ENCODE measurements at places on chromosomes 2 and 18.

DNA sequence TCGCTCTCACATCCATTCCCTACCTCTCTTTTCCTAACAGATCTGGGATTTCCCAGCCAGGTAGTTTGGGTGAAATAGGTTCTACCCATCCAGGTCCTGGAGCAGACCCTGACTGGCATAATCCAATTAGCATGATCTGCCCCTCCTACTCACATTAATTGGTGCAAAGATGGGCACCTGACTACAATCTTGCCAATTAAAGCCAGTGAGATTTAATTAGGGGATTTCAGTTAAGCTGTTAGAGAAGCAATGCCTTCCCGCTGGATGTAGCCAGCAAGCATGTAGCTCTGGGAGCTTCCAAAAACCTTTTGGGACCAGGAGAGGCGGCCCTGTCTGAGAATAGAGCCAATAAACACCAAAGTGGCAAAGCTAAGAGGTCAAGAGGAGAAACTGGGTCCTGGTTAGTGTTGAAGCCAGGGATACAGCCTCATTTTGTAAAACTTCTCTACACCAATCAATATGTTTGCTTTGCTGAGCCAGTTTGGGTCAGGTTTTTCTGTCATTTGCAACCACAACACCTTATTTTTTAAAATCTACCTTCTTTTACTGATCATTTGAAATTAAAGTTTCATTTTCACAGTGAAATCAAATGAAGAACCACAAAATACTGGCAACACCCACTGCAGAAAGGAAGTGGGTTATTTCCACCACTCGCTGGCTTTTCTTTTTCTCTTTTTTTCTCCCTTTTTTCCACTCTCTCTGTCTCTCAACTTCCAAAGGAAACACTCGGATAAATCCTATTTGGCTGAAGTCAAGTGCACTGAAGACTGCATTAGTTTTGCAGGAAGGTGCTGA is 3.2 kb upstream of the TTC39C start:
- DNase-seq, result no peak

- no peak for DNase-seq
Measured at GRCh38 chr2:168005586-168005985, 241.8 kb downstream of the STK39 start.

DNA sequence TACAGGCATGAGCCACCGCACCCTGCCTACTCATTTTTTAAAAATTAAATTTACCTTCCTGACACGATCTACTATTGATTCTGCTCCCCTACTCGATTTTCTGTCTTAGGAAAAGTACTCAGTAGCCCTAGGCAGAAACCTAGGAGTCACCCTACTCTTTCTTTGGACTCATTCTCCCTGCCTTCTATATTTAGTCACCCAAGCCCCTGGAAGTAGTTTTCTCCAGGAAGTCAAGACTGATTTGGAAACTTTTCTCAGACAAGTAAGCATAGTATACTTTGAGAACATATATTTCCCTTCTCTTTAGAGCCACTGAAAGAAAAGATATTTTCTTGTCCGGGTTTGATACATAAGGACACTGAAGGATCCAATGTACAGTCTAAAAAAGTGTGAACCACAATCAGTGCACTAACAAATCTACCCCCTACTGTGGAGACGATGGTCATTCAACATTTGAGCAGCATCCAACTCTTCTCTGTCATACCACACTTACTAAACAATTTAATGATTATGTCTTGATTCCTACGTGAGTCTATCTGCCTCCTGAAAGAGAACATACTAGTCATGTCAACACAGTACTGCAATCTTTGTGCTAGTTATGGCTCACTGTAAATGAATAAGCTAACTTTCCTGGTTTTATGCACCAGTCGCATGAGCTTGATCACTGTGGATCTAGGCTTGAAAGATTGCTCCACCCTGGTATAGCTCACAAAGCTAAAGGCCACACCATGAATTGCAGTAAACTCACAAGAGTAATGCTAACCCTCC is 19.8 kb downstream of the YWHAQ start:
- DNase-seq, result no peak

- no peak for DNase-seq
Measured at GRCh38 chr2:151357359-151357758, at the start of gene TNFAIP6. TNFAIP6 (plus strand) TSS chr2:151357592; CDS start chr2:151357667, 75 bp downstream.

DNA sequence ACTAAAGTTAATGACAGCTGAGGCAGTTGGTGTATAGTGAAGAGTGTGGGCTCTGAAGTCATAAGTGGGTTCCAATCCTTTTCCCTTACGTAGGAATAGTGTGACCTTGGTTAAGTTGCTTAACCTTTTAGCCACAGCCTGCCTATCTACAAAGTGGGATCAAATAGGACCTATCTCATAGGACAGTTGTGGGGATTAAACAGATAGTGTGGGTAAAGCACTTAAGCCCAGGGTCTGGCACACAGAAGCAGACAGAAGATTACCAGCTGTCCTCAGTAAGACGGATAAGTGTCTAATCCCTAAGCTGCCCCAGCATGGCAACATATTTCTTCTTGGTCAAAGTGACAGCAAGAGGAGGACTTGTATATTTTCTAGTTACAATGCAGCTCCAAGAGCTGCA is 28.2 kb downstream of the UBE2F start:
- no peak for DNase-seq

- no peak for DNase-seq
Measured at GRCh38 chr2:86375623-86376022, 38.2 kb upstream of the REEP1 start.

DNA sequence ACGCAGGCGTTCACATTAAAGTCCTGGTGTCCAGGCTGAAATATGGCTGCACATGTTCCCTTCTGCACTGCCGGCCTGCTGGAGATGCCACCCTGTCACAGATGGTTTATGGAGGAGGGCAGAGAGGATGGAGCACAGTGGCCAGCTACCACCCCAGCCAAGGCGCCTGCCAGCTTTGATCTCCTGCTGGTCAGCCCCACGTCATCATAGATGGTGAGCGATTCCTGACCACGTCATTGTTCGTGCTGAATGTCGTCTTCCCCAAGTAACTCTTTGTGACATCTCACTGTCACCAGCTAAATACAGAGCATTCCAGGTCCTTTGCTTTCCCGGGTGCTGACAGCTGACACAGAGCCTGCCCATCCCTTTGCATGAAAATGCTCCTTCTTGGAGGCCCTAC is 248.3 kb downstream of the TTC32 start:
- no peak for DNase-seq

GRCh38 chr2:177545981-177546585 is 153.5 kb downstream of the AGPS start:
- DNase-seq, result no peak

GRCh38 chr2:12587729-12588522 is 128.8 kb upstream of the TRIB2 start:
- peak; percentile 62 for DNase-seq

DNA sequence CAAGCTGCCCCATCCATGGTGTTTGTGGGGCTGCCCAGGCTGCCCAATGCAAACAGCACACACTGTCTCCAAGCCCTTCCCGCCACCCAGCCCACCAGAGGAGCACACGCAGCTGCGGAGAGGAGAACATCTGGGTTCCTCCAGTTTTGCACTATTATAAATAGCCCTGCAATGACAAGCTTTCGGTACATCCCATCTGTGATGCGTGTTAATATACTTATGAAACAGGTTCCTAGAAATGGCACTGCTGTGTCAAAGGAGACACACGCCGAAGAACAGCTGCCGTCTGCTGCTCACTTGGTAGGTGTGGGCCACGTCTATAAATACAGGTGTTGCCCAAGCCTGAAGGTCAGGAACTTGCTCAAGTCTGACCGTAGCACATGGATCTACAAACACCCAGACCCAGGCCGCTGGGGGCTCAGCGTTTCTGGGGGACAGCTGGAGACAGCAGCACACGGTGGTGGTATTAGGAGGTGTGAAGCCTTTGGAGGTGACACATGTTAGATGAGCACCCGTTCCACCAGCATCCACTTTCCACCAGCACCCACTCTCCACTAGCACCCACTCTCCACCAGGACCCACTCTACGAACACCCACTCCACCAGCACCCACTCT is 34.3 kb downstream of the PXDN start:
- no peak for DNase-seq

- DNase-seq, result no peak
Measured at GRCh38 chr2:141848191-141848590, 282.6 kb downstream of the LRP1B start.

GRCh38 chr2:112680666-112681101 is 34.9 kb downstream of the SLC20A1 start:
- DNase-seq, result no peak

DNA sequence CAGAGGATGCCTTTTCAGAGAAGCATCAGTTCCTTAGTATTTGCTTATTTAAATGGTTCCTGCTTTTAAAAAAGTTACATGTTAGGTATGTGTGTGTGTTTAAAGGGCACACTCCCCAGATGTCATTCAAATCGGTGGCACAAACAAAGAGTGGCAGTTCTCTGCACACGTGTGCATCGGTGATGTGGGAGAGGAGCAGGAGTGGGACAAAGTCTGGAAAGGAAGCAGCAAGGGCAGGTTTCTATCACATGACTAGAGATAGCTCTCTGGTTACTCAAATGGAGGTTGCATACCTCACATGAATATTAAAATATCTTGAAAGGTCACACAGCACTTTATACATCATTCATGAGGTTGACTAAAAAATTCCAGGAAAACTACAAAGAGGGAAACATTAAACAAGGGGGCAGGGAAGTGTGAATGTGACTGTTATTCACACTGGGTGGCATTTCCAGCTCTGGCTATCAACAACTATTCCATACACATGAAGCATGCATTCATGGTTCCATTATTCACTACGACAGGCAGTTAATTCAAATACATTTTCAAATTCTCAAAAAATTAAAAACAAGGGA is 64.7 kb downstream of the SEPTIN10 start:
- DNase-seq, result no peak

GRCh38 chr2:239276851-239277250 is 124.0 kb downstream of the HDAC4 start:
- DNase-seq, result no peak
